ENCODE measurements at places on chromosomes 12 and 14.
A peak's percentile ranks its signal among the peaks of the same experiment; 100 is the strongest.

GRCh38 chr12:74849801-74850200 lies 312.2 kb downstream of the ATXN7L3B start:
- no peak for DNase-seq

DNA sequence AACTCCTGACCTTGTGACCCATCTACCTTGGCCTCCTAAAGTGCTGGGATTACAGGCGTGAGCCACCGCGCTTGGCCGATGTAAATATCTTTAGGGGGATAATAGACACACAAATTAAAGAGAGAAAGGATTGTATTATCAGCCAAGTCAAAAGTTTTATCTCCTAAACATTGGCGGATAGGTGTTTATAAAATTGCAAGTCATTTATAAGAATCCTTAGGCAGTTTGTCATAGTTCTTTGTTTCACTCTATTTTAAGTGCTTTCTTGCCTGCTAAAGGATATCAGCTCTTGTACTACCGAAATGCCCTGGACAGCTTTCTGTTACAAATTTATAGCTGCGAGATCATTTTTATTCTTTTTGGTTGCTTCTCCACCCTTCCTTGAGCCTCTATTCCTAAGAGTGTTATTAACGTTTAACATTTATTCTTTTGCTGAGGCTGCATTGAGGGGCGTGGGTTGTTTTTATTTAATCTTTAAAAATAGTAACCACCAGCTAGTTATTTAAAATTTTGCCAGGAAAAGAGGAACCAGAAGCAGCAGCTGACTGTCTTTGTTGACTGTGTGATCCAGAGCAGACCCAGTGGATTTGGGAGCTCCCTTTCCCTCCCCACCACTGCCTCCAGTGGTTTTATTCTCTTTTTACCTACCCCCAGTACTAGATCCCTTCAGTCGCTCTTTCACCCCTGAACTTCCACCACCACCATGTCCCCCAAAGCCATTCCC lies 106.4 kb downstream of the DIP2B start:
- DNase-seq, result no peak

DNA sequence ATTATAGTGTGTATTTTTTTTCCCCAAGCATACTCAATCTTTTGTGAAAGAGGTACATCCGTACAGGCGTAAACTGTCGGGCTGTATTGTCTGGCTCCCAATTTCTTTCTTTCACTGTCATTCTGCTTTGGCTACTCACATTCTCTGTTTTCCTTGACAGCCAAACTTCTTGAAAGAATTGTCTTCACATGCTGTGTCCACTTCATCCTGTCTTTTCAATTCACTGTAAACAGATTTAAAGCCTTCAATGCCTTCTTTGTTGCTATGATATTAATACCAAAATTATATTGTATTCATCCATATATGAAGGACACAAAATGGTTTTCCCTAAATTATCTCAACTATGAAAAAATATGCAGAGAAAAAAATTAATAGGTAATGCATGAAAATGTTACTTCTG lies 6.0 kb upstream of the ATP23 start:
- no peak for DNase-seq

DNA sequence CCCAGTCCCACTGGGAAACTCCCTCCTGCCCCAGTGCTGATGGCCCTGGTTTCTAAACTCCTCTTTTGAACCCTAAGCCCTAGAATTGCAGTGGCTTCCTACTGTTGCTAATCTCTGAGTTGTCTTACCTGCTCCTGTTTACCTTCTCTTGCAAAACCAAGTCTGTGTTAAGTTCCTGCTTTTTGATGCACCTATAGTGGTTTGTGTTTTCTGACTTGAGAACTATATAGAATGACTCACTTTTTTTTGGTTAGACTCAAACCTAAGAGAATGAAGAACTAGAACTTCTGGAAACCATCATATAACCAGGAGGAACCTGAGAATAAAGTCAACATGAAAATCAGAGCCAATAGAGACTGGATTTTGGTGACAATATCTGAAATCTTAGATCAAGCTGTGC lies 5.5 kb upstream of the GAS2L3 start:
- DNase-seq, result no peak

- no peak for DNase-seq
These were observed 105.1 kb downstream of the RMST start for GRCh38 chr12:97567619-97568110.

DNA sequence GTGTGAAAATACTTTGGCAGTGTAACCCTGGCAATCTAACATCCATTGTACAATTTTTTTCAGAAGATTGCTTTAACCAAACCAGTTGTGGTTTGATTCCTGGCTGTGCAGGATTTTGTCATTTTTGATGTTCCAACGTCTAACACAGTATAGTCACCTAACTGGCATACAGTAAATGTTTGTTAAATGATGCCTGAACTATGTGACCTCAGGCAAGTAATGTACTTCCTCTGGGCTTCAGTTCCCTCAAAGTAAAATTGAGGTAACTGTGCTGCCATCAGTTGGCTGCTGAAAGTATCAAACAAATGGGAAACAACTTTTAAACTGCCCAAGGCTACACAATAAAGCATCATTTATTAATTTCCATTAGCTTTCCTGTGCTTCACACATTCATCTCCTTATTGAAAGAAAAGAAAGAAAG lies 4.3 kb downstream of the TM7SF3 start:
- no peak for DNase-seq

- no peak for DNase-seq
These were observed 28.9 kb downstream of the HRK start for GRCh38 chr12:116852303-116852702.

DNA sequence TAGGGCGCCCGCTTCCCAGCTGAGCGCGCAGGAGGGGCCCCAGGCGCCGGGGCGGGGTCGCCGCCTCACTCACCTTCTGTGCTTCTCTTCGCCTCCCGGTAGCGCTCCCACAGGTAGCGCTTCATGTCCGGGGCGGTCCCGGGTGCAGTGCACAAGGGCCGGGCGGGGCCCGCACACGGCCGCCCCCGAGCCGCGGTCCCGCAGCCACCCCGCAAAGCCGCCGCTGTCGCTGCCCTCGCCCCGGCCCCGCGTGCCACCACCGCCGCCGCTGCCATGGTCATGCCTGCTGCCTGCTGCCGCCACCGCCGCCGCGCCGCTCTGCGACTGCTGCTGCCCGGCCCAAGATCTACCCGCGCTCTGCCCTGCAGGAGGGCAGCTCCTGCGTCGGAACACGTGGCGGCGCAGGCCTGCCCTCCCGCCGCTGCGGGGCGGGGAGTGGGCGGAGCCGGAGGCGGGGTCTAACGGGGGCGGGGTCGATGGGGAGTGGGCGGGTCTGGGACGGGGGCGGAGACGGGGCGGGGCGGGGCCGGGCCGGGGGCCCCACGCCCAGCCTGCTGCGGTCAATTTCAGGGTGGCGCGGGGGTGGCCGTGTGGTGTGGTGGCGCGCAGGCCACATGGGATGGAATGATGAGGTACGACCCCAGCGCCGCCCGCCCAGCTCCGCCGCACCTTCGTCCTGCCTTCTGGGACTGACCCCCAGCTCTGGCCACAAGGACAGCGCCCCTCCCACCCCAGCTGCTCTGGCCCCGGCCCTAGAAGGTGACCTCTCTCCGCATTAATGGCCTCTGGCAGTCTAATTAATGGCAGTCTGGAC lies at the start of gene NT5DC3:
Gene NT5DC3, minus strand, starts transcription at position 359 of the 814 bp plus-strand sequence. Its CDS starts 78 bp downstream, at position 281.
- DNase-seq, result peak; percentile 92

GRCh38 chr12:14260011-14260993 lies 105.2 kb upstream of the ATF7IP start:
- no peak for DNase-seq

GRCh38 chr14:89304972-89305703 lies 111.9 kb downstream of the FOXN3 start:
- peak; percentile 64 for DNase-seq

DNA sequence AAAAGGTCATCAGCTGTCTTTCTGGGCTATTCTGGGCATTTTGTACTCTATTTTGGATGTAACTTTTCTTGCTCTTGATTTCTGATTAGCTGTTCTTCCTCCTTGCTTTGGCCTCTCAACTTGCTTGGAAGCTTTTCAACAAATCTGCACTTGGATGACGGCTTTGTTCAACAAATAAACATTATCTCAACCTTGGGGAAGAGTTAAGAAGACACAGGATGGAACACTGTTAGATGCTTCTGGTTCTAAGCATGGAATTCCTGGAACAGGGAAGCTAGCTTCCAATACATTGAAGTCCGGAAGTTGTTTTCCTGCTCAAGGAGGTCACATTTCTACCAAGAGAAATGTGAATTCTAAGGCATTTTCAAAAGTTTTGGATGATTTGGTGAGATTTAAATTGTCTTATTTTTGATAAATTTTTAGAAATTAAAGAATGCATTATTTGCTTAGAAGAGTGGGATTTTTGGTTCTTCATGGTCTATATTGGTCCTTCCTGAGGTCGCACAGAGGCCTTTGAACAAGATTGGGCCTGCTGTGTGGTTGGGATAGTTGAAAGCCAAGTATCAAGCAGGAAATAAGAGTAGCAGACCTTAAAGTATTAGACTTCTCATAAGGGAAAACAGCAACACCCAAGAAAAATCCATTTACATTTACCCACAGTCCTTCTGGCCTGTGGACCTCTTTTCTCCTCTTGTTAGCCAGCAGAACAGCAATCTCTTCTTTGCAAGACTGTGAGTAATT lies 59.2 kb downstream of the PPFIBP1 start:
- no peak for DNase-seq

GRCh38 chr12:76234741-76235140 lies 113.5 kb downstream of the BBS10 start:
- no peak for DNase-seq

DNA sequence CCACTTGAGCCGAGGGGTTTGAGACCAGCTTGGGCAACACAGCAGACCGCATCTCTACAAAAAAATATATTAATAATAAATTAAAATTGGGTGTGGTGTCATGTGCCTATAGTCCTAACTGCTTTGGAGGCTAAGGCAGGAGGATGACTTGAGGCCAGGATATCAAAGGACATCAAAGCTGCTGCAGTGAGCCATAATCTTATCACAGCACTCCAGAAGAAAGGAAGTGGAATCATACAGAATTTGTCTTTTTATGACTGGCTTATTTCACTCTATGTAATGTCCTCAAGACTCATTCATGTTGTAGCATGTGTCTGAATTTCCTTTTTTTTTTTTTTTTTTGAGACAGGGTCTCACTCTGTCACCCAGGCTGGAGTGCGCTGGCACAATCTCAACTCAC lies 43.9 kb upstream of the NUDT4 start:
- no peak for DNase-seq

GRCh38 chr14:57897144-57897748 lies 31.4 kb upstream of the SLC35F4 start:
- no peak for DNase-seq

GRCh38 chr12:103771466-103771865 lies 69.6 kb downstream of the NT5DC3 start:
- no peak for DNase-seq

- no peak for DNase-seq
These were observed 31.4 kb downstream of the PPFIBP1 start for GRCh38 chr12:27555361-27555760.

- DNase-seq, result no peak
These were observed 20.4 kb downstream of the ZFYVE21 start for GRCh38 chr14:103735815-103736545.

- no peak for DNase-seq
These were observed 458.3 kb downstream of the BTG1 start for GRCh38 chr12:91687052-91688017.

- DNase-seq, result no peak
These were observed 127.2 kb downstream of the TMEM132C start for GRCh38 chr12:128394137-128394536.

GRCh38 chr12:65673156-65673690 lies 151.1 kb upstream of the HMGA2 start:
- no peak for DNase-seq

- DNase-seq, result no peak
These were observed 311.7 kb upstream of the FKBP4 start for GRCh38 chr12:2482938-2483660.

DNA sequence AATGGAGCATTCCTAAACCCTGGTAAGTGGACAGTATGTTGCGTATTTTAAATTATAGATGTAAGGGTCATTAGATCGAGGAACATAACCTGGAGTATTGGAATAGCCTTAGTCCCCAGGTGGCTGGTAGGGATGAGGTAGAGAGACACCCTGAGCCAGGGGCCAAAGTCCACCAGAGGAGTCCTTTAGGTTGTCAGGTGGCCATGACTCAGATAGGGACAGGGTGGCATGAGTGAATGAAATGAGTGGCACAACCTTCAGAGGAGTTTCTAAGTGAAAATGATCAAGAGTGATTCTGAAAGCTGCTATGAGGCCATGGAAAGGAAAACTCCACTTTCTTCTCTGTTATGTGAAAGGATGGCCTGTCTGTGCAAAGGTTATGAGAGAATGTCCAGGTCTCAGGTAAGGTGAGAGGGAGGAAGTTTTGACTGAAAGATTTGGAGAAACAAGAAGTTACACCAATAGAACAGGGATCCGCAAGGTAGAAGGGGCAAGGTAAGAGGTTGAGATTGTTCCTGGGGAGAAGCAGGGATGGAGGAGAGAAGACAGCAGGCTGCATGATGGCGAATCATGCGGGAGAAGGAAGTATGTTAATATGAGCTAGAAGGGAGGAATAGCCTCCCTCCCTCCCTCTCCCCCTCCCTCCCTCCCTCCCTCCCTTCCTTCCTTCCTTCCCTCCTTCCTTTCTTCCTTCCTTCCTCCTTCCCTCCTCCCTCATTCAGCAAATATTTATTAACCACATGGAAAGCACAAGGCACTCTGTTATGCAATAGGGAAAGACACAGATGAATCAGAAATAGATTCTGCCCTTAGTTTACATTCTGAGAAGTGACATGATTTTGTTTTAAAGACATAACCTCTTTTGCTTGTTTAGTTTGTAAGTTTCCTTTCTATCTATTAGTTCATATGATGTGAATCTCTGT lies 14.0 kb upstream of the RIPK3 start:
- no peak for DNase-seq

- DNase-seq, result peak; percentile 86
These were observed 20.5 kb upstream of the FAM181A start for GRCh38 chr14:93906341-93907329.

DNA sequence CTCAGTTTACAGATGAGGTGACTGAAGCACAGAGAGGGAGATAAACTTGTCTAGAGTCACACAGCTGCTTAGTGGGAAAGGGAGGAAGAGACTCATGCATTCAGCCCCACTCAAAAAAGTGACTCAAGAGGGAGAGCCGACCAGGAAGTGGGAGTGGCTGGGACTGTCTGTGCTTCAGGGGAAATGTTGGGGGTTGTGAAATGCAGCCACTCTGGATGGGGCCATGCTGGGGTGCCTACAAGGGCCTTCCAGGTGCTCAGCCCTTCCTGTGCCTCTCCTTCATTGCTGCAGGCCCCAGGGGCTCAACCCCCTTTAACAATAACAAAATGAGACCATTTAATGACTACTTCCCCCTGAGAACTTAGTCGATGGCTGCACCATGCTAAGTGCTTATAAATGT lies 41.8 kb downstream of the CACNA1C start:
- no peak for DNase-seq

DNA sequence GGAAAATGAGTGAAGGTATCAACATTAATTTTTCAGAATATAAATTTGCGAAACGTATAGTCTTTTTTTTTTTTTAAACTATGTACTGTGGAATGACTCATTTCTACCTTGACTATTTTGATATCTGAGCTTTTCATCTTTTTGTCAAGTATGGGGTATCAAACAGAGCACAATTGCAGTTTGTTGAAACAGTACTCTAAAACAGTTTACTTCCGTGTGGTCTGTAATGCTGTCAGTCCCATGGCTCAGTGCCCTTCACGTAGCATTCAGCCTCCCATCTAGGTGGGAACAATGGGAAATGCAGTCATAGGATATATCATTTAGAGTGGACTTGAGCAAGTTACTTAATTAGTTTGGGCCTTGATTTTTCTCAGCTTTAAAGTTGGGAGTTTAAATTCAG lies 139.5 kb downstream of the ERC1 start:
- DNase-seq, result no peak

GRCh38 chr14:72439707-72440106 lies 454.2 kb downstream of the DPF3 start:
- no peak for DNase-seq

- no peak for DNase-seq
These were observed 12.3 kb upstream of the PPFIBP1 start for GRCh38 chr12:27511723-27512045.
